ENCODE measurements at places on chromosomes 7 and 10.
A peak's percentile ranks its signal among the peaks of the same experiment; 100 is the strongest.

GRCh38 chr10:96325719-96326373, 21.6 kb downstream of the DNTT start:
- no peak for DNase-seq

- DNase-seq: peak; percentile 16
These were observed 1.3 kb downstream of the ABCB1 start for GRCh38 chr7:87599336-87599735.

GRCh38 chr10:102796407-102797176, 40.6 kb downstream of the CYP17A1 start:
- peak; percentile 90 for DNase-seq

GRCh38 chr10:48406204-48406603, 99.7 kb downstream of the MAPK8 start:
- no peak for DNase-seq

- no peak for DNase-seq
These were observed 13.3 kb upstream of the TSGA13 start for GRCh38 chr7:130699686-130700085.

DNA sequence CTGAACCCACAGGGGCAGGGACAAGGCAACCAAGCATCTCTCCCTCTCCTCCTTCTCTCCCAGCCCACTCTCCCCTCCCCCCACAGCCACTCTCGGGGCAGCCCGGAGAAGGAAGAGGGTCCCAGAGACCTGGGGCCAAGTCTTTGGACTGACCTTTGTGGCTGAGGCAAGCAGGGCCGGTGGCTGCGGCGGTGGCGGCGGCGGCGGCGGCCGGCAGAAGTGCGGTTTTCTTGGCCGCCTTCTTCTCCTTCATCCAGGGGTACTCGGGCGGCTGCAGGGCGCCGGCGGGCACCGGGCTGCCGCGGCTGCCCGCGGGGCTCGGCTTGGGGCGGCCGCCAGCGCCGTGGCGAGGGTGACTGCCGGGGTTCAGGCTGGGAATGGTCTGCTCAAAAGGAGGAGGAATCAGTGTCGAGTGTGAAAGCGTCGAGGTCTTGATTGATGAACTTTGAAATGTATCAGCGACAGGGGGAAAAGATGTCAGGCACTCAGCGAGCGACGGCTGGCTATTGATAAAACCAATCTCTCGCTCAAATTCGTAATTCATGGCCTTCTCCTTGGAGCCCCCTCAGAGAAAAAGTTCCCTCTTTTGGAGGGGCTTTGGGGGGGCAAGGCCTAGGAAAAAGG, 414 bp downstream of the HOXA2 start:
- peak; percentile 12 for DNase-seq

Measured in SJSA1 (cell line).